Activated T-helper 2 cell treated with anti-CD3 and anti-CD28 coated beads, Interferon-gamma antibody, Interleukin-2, Interleukin-4, amounts not matched to agents 10 μg/mL and 5 μg/mL and 100 μg/mL, durations not matched to agents 14 hours and 24 hours and 36 hours (primary cell): ENCODE measurements at places on chromosomes 12 and 14. TPM values are rescaled to one million over a fixed set of nuclear protein-coding genes. Genes with fewer than 3 reads are reported as not detected.

The CSAD gene
- 20.2 TPM in 2 replicates for total RNA-seq

The PLCZ1 gene
- total RNA-seq: not detected in 2 replicates

The CMTM5 gene
- total RNA-seq: not detected in 2 replicates

The PRR4 gene
- 1.6 and 1.7 TPM in 2 replicates for total RNA-seq

The FAM90A1 gene
- 0.14 and 0.25 TPM in 2 replicates for total RNA-seq

The ATL1 gene
- total RNA-seq: 1.3 and 2.1 TPM in 2 replicates

The P2RX7 gene
- total RNA-seq: 6.5 and 6.6 TPM in 2 replicates

The TAMALIN gene
- total RNA-seq: 6.0 and 6.1 TPM in 2 replicates

The MYO1H gene
- total RNA-seq: not detected in 2 replicates

The AMN gene
- total RNA-seq: 0.44 and 0.55 TPM in 2 replicates

The GPR132 gene
- 27.1 and 29.8 TPM in 2 replicates for total RNA-seq

The CIPC gene
- total RNA-seq: 10.9 and 11.3 TPM in 2 replicates

The CD163 gene
- not detected in 2 replicates for total RNA-seq

The KLRC3 gene
- total RNA-seq: not detected in 2 replicates

The TAS2R42 gene
- not detected in 2 replicates for total RNA-seq

The FSCB gene
- total RNA-seq: not detected in 2 replicates

The NCOR2 gene
- total RNA-seq: 109 and 119 TPM in 2 replicates

The KRT6C gene
- not detected in 2 replicates for total RNA-seq

The RNASE4 gene
- total RNA-seq: 0.73 and 1.1 TPM in 2 replicates

The ITGB7 gene
- 200 and 208 TPM in 2 replicates for total RNA-seq

The FAM234B gene
- 5.7 and 6.8 TPM in 2 replicates for total RNA-seq

The TAS2R30 gene
- total RNA-seq: 2.9 and 3.6 TPM in 2 replicates

The MIS18BP1 gene
- 56.4 and 62.9 TPM in 2 replicates for total RNA-seq

The ANKS1B gene
- 0.76 and 1.0 TPM in 2 replicates for total RNA-seq

The PMCH gene
- total RNA-seq: 210 and 221 TPM in 2 replicates

The ANO4 gene
- total RNA-seq: not detected in 2 replicates

The KRT80 gene
- not detected in 2 replicates for total RNA-seq

The BATF gene
- 152 and 154 TPM in 2 replicates for total RNA-seq

The PAX9 gene
- total RNA-seq: not detected in 2 replicates

The SLCO1B3 gene
- total RNA-seq: not detected in 2 replicates

The C14orf39 gene
- not detected in 2 replicates for total RNA-seq

The HOXC5 gene
- not detected in 2 replicates for total RNA-seq

The CBLN3 gene
- 5.4 and 5.5 TPM in 2 replicates for total RNA-seq

The SDS gene
- total RNA-seq: not detected in 2 replicates

The CIT gene
- total RNA-seq: 52.6 and 53.5 TPM in 2 replicates

The COCH gene
- total RNA-seq: 1.7 and 1.9 TPM in 2 replicates

The HOXC9 gene
- not detected in 2 replicates for total RNA-seq

The JDP2 gene
- 1.1 and 1.4 TPM in 2 replicates for total RNA-seq

The CAMKK2 gene
- total RNA-seq: 33.3 and 35.2 TPM in 2 replicates

The MED6 gene
- 52.2 and 58.2 TPM in 2 replicates for total RNA-seq

The BEGAIN gene
- 3.4 and 3.5 TPM in 2 replicates for total RNA-seq

The BAZ2A gene
- 124 and 131 TPM in 2 replicates for total RNA-seq

The IQSEC3 gene
- 0.25 and 0.44 TPM in 2 replicates for total RNA-seq

The NRXN3 gene
- 0.07 TPM in 1 of 2 replicates, not detected in the other for total RNA-seq
